Eye (tissue), 1 donor: ENCODE measurements at places on chromosomes 5 and 9.
A peak's percentile ranks its signal among the peaks of the same experiment; 100 is the strongest.

- DNase-seq = no peak
Observed at GRCh38 chr9:129867136-129868022, 32.1 kb downstream of the USP20 start.

DNA sequence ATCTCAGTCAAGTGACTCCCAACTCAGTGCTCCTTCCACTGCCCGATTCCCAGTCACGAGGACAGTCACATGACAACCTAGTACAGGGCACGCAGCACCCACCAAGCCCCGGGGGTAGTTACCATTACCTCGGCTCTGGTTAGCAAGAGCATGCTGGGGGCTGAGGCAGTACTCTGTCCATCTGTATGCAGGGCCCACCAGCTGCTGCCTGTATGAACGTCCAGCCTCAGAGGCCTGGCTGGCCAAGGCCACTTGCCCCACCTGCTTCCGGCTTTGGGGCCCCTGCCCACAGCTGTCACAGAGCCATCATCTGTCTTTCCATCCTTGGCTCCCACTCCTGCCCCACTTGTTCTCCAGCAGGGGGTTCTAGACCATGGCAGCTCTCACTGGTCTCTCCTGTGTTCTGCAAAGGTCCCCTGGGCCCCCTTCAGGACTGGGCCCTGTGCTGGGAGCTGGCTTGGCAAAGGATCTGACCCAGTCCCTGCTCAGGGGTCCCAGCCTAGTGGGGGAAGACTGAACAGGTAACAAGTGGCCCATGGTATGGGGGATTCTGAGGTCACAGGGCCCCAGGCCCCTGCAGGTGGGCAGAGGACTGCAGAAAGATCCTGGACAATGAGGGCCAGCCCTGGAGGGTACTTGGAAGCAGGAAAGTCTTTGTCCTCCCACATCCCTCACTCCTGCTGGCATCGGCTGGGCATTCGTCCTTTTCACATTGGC is 3.3 kb downstream of the RPL35 start:
- no peak for DNase-seq

GRCh38 chr5:136232316-136232715 is 39.4 kb upstream of the SMIM32 start:
- DNase-seq = no peak

GRCh38 chr5:150164211-150164980 is 2.2 kb upstream of the CDX1 start:
- DNase-seq = no peak

GRCh38 chr9:98866435-98867102 is 59.1 kb downstream of the GALNT12 start:
- no peak for DNase-seq

DNA sequence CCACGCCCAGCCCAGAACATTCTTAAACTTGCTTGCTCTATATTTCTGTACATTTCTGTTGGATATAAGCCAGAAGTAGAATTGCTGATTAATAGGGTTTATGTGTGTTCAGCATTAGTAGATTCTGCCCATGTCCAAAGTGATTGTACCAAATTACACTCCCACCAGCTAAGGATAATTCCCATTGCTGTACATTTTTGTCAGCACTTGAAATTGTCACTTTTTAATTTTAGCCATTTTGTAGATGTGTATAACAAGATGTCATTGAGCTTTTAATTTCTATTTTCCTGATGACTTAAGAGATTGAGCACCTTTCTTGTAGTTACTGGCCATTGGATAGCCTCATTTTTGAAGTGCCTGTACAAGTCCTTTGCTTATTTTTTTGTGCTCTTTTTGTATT is 46.4 kb downstream of the AQP7 start:
- DNase-seq = no peak

DNA sequence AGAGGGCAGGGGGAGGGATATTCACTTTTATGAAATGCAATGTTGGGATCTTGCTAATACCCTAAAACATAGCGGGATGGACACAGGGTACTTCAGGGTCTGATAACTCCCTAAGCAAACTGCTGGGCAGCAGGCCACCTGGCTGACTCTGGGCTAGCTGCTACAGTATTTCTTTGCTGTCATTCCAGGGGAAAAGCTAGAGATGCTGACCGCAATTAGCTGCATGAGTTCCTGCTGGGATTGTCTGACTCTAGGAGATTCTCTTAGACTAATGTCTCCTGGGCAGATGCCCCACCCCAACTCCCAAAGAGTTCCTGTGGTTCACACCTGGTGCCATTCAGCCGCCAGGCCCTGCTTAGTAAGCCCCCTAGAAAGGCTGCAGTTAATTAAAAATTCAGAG is 69.9 kb downstream of the PSAT1 start:
- no peak for DNase-seq

GRCh38 chr5:112641515-112642110 is 96.1 kb upstream of the APC start:
- no peak for DNase-seq

GRCh38 chr5:165325221-165325620 is 1819.8 kb downstream of the MAT2B start:
- DNase-seq = no peak

DNA sequence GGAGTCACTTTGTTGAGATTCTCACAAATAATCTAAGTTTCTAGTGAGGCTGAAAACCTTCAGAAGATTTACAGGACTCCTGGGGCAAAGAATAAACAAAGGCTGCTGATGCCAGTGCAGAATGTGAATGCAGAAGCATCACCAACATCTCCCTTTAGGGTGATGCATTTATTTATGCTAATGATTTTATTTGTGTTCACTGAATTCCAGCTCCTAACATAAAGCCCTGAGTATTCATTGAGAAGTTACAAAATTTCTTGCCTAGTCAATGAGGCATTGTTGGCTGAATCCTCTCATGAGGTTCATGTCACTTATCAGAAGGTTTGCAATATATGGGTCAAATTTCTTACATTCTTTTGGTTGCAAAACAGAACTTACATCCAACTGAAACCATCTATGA is 70.0 kb downstream of the GRIN3A start:
- DNase-seq = no peak

DNA sequence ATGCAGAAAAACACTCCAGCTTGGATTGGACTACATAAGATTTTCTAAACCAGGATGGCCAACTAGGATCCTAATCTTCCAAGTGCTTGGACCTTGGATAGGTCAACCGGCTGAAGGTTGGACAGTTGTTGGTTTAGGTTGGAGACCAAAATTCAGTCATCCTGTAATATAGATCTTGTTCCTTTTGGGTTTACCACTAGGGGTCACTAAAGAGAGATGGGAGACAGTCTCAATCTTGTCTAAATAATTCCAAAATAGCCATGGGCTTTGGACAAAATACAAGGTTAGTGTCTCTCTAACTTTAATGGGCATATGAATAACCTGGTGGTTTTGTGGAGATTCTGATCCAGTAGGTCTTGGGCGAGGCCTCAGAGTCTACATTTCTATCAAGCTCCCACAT is 148.7 kb upstream of the ERCC6L2 start:
- peak; percentile 66 for DNase-seq

DNA sequence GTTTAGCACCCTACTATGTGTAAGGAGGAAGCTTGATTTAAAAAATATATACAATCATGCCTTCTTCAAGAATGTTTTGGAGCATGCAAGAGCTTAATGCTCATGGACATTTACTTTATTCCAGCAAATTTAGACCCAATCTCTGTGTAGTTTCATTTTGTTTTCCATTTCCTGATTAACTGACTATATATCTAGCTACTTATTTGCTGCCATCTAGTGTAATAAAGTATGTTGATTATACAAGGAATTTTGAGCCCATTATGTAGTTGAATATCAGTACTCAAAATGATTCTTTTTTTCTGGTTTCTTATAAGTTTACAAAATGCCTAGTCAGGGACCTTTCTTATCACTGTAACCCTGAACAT is 100.0 kb upstream of the CCDC152 start:
- DNase-seq = peak; percentile 11

DNA sequence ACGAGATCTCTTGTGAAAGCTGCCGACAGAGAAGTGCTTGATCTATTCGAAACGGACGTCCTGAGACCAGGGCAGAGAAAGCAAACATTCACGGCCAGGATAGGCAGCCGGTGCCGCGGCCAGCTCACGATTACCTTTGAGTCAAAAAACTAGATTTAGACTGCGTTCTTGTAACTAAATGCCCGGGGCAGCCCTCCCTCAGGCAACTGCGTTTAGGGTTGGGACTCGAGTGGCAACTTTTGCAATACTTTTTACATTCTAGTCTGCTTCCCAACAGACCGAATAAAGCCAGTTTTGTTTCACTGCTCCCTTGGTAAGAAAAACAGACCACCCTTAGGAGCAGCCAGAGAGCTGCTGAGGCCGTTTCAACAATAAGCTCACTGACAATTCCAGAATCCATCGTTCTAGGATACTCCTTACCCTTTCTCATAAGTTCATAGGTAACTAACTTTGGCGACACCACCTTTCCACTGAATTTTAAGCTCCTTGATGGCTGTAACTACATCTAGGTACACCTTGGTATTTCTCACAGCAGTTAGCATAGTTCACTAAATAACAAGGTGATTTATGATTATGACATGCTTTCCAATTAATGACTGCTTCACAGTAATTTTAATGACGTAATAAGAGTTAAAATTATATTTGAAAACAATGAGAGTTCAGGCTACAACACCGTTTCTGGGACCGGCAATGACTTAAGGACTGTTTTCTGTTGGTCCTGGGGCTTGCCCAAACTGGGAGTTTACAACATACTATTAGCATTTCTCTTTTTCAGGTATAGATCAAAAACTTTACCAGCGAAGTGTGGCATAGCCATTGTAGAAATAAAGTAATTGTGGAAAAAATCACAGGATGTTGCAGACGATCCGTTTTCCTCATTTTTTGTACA is 899 bp upstream of the RAPGEF6 start:
- DNase-seq = no peak

- DNase-seq = no peak
Observed at GRCh38 chr5:138978080-138978479, 102.9 kb upstream of the LRRTM2 start.

DNA sequence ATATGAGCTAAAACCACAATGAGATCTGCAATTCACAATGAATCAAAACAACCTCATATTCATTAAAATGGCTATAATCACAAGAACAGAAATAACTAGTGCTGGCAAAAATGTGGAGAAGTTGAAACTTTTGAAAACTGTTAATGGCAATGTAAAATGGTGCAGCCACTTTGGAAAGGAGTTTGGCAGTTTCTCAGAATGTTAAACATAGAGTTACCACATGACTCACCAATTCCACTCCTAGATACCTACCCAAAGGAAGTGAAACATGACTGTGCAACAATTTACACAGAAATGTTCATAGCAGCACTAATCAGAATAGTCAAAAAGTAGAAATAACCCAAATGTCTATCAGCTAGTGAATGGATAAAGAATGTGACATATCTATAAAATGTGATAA is 862.2 kb downstream of the DTWD2 start:
- DNase-seq = no peak

DNA sequence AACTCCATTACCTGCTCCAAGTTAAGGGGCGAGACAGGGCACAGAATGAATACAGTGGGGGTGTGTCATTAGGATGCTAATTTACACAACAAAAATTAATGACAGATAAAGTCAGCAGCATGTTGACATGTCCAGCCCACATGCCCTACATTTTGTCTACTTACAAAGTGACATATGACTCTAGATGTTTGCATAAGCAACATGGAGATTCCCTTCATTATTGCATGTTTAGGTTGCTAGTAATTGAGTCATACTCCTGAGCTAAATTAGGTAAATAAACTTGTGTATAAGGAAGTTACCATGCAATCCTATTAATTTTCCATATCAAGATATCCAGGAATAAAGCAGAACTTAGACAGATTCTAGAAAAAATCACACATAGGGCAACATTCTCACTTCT is 232.2 kb downstream of the PDE4D start:
- peak; percentile 24 for DNase-seq

DNA sequence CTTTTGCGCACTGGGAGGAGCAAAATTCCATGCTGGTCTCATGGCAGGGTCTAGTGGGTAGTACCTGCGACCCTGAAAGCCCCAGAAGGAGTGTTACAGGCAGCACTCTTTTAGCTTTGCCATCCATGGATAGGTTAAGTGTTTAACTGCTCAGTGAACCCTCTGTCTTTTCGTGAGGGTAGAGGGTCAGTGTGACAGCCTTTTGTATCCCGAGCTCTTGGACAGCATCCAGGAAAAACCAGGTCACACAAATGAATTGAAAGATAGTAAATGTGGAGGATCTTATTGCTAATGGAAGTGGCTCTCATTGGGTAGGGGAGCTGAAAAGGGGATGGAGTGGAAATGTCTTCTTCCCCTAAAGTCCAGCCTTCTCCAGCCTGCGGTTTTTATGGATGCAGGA is 57.8 kb upstream of the CCDC112 start:
- DNase-seq = no peak

DNA sequence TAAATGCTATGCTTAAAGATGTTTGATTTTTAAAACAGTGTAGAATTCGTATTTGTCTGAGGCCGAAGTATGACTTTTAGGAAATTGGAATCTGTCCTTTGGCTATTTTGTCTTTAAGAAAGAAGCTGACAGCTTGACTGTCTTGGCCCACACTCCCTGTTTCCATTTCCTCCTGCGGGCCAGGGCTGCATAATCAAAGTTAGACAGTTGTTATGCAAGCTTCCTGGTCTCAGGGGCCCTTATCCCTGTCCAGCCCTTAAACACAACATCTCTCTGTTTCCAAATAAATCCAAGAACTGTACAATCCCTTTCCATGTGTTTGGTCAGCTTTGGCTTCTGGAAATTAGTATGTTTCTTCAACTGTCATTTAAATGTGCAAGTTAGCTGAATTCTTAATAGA is 54.6 kb upstream of the ECM2 start:
- DNase-seq = peak; percentile 60

DNA sequence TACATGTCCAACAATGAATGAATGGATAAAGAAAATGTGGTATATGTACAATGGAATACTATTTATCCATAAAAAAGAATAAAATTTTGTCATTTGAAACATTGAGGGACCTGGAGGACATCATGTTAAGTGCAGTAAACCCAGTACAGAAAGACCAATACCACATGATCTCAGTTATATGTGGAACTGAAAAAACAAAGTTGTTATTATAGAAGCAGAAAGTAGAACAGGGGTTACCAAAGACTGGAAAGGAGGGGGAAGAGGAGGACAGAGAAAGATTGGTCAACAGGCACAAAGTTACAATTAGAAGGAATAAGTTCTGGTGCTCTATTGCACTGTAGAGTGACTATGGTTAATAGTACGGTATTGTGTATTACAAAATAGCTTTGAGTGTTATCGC is 233.8 kb downstream of the SEMA6A start:
- no peak for DNase-seq

GRCh38 chr9:124616961-124617360 is 109.8 kb upstream of the NR5A1 start:
- no peak for DNase-seq

GRCh38 chr9:115921301-115921700 is 232.3 kb upstream of the PAPPA start:
- DNase-seq = no peak

- DNase-seq = no peak
Observed at GRCh38 chr5:158888206-158888605, 211.5 kb downstream of the EBF1 start.

DNA sequence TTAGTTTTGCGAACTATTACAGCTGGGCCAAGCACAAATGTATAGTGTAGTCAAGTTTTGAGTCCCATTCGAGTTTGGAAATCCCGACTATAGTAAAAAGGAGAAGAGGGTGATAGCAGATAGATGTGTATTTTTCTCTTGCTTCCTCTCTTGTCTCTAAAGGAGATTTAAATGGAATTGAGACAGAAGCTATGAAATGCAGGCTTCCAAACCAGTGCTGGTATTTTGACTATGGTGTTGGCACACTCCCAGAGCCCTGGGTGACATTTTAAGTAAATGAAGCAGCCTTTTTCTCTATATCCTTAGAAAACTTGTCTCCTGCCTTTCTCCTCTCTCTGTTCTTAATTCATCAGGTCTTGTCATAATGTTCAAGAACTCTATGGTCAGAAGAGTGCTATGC is 17.7 kb upstream of the AUH start:
- no peak for DNase-seq
